ENCODE measurements at places on chromosomes 11 and 22.

DNA sequence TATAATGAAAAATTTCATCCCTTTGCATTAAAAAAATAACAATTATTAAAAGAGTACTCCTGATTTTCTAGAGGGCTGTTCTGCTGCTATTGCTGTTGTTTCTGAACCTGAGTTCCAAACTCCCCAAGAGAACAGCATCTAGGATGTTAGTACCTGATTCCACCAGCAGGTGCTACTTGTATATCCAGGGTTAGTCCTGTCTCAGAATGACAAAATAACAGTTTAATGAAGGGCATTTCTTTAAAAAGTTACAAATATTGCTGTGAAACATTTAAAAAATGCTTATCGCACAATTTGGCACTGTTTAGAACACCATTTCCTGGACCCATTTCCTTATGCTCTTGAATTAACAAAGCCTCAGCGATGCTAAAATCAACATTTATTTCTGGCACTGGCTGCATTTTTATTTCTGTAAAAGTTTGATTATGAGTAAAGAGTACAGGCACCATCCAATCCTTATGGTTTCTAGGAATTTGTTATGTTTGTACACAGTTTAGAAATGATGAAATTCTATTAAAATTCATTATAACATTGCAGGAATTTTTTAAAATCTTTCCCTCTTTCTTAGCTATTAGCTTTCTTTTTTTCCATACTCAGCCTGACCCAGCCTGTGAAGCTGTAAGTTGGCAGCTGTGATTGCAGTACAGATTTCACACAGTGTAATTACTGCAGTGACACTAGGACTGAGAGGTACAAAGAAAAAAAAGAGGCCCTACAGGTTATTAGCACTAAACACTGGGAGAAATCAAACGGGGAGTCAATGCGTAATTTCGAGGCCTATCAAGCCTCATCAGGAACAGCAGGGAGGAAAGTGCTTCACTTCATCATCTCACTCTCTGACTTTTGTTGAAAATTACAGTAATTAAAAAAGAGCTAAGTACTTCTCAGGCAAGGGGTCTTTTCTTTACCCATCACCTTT lies 208.8 kb downstream of the DCDC1 start:
- no peak for DNase-seq

- no peak for DNase-seq
These were observed 12.3 kb upstream of the MPZL2 start for GRCh38 chr11:118276422-118276821.

- no peak for DNase-seq
These were observed 221.7 kb downstream of the SNX19 start for GRCh38 chr11:130694488-130695045.

DNA sequence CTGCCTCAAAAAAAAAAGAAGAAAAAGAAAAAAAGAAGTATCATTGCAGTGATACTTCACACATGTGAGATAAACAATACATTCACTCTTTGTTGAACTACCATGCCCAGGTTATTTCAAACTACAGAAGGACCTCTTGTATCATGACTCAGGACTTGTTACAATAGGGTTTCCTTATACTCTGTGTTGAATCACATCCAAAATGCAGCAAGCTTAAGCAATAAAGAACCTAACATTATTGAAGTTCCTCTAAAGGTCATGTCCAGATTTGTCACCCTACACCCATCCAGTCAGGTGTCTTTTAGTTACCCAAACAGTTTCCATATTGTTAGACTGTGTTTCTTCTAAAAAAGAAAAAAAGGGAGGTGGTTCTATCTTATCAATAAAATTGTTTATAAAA lies 26.9 kb upstream of the ALKBH3 start:
- DNase-seq = no peak

GRCh38 chr11:748007-748359 lies 719 bp downstream of the TALDO1 start:
- no peak for DNase-seq

DNA sequence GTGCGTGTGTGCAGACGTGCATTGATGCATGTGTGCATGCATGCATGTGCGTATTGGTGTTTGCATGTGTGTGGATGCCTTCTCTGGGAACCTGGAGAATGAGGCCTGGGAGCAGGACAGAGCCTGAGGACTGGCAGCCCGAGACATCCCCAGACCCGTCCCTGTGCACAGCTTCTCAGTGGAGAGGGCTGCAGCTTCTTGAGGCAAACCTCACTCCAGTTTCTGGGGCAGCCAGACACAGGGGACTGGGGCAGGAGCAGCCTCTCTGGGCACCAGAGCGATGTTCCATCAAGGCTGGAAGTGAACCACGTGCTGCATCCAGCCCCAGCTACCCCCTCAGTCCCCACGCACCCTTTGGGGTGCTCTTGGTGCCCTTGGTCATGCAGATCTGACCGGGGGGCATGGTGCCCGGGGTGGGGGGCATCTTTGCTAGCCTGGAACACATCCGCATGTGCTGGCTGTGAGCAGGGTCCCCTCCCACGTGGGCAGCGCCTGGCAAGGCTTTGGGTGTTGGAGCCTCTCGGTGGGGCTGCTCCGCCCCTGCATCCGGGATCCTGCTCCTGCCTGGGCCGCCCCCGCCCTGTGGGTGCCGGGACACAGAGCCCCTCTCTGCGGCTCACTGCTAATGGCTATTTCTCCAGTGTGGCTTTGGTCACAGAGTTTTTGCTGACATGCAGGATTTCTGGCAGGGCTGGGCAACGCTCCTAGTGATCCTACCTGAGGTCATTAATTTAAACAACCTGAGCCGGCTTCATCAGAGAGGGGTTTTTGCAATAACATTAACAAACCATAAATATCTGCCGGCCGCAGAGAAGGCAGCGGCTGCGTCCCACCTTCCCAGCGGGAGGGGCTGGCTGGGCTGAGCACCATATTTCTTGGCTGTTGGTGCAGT lies 434.7 kb downstream of the TBC1D22A start:
- no peak for DNase-seq

- DNase-seq = no peak
These were observed 157.0 kb downstream of the CCDC34 start for GRCh38 chr11:27205779-27206570.

GRCh38 chr11:132422722-132423121 lies 1052.3 kb downstream of the NTM start:
- no peak for DNase-seq
